ENCODE measurements at places on chromosomes 7 and 10. TPM values are rescaled to one million over a fixed set of nuclear protein-coding genes. Genes with fewer than 3 reads are reported as not detected.

The ANLN gene
- polyA plus RNA-seq: 12.4 TPM

The CLCN1 gene
- 0.68 TPM for polyA plus RNA-seq

The AMZ1 gene
- polyA plus RNA-seq: 4.8 TPM

The ZNF735 gene
- polyA plus RNA-seq: not detected

The SLC39A12 gene
- 10.4 TPM for polyA plus RNA-seq

The TMEM139 gene
- polyA plus RNA-seq: 1.3 TPM
